ENCODE measurements at places on chromosomes 1 and 21.
A peak's percentile ranks its signal among the peaks of the same experiment; 100 is the strongest.

DNA sequence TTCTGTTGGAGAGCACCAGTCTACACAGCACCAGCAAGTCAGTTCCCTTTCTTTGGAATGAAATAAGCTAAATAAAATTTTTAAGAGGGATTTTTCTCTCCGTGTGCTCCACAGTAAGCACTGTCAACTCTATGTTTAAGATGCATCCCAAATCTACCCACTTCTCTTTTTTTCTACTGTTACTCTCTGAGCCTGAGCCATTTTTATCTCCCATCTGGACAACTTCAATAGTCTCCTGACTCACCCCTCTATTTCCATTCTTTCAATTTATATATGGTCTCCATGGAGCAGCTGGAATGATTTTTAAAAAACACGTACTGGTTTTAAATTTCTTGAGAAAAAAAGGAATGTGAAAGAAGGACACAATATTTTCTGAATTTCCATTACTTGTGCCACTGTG lies 24.7 kb upstream of the CCT8 start:
- no peak for DNase-seq

DNA sequence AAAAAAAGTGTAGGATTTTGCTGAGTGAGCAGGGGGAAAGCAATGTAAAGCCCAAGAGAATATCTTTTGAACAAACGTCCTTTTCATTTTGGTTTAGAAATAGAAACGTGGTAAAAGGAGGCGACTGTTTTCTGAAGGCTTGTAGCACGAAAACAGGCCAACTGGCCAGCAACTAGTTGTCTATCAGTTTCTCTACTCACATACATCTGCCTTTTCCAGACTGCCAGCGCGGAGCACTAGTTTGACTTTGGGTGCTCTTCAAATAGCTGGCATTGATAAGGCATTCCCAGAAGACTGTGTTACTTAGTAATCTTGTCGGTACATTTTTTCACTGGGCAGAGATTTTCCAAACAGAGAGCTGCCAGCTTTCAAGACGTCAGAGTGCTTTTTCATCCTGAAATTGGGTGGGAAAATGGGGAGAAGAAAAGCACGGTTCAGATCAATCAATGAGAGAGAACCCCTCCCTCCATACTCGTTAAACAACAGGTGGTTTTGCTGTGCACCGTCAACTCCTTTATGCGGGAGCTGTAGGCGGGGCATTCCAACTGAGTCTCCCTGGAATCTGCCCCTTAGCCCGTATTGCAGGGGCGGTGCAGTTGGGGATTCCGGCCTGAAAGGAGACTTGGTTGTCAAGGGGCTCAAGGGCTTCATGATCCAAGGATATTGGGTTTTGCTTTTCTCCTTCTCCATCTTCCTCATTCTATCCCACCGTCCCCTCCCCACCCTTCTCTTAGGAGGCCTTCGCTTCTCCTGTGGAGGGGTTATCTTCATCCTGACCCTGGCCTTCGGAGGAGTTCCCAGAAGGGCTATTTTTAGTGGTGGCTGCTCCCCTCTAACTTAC lies 884 bp upstream of the LRRC8C start:
- DNase-seq: no peak

DNA sequence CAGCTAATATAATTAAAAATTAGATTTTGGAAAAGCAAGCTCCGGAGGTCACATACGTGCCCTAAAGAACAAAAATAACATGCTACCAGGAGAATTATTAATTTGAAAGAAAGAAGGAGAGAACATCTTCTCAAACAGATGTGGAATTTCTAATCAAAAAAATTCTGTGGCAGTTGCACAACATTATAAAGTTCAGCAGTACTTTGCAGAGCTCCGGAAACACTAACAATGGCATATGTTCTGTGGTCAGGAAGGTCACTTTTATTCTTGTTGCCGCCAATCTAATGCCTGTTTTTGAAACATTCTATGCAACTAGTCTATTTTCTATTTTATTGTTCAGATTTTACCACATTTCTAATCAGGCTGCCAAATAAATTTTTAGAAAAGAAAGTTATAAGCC lies 186.8 kb downstream of the SMYD3 start:
- DNase-seq: no peak

DNA sequence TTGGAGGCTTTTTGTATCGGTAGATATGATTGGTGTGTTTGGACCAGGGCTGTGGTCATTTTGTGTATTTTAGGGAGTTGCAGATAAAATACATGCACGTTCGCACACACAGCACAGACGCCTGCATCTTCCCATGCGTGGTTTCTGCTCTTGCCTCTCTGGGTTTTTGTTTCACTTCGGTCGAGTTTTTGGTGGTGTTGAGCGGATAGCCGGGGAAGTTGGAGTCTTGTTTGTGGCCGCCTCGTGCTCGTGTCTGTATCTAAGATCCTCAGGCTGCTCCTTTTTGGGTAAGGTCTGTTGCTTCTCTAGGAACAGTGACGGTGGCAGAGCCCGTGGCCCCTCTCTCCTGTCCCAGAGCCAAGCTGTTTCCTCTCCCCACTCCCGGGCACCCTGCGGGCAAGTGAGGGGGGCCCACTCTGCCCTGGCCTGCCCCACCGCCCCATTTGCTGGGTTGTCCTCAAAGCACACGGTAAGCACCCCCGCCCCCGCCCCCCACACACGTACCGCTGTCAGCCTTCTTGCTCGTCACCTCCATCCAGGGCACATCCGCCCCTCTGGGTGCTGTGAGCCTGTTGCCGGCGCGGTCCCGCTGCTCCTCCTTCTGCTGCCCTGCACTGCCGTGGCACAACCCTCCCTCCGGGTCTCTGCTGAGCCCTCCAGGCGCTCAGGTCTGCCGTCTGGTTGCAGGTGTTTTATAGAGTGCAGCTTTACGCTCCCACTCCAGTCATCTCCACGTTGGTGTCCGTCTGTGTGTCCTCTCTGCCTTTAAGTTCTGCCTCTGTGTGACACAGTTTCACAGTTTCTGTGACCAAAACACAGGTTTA lies 51.9 kb downstream of the AGPAT3 start:
- peak; percentile 59 for DNase-seq

GRCh38 chr1:158002022-158002630 lies 8.7 kb downstream of the KIRREL1 start:
- no peak for DNase-seq

DNA sequence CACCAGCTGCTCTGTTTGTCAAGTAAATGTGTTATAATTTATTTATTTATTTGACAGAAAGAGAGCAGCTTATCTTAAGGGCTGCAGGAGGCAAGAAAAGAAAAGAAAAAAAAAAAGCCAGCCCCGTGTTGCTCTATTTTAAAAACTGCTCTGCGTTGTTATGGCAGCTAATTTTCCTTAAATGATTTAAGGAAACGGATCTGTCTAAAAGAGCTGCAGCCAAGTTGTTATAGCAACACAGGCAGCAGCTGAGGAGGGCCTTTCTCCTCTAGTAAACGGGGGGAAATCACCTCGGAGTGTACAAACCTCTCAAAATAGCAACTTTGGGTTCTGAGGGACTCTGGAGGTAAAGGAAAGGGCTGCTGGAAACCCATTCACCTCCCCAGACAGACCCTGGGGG lies 149.2 kb downstream of the BEND5 start:
- DNase-seq: no peak

DNA sequence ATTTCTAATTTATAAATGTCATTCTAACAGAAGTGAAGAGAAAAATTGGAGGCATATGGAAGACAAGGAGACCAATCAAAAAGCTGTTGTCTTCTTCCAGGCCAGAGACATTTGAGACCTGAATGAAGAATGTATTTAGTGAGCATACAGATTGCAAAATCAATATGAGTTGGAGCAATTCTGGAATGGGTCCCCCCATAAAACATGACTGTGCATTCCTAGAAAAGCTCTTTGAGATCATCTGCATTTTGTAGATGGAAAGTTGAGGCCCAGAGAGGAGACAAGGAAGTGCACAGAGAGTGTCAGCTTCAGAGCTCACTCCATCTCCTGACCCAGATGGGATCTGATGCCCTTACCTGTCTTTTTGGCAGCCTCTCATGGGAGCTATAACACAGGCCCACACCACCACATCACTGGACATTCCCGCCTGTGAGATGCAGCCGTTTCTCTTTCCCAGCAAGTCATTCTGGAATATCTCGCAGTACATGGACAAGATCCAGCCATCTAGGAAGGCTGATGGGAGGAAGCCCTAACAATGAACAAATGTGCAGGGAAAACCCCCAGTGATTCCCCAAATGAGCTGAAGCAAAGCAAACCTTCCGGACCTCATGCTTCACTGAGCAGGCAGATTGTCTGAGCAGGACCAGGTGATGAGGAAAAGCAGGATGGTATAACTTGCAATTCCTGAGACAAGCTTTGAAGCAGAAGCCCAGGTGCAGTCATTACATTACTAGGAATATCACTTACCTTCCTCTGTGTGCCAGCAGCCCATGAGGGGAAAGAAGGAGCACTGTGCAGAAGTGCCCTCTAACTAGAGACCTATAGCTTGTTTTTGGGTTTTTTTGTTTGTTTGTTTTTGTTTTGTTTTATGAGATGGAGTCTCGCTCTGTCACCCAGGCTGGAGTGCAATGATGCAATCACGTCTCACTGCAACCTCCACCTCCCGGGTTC lies 445.6 kb downstream of the PLPP3 start:
- DNase-seq: no peak

- DNase-seq: no peak
Observed at GRCh38 chr1:162702628-162703027, 70.4 kb downstream of the DDR2 start.

DNA sequence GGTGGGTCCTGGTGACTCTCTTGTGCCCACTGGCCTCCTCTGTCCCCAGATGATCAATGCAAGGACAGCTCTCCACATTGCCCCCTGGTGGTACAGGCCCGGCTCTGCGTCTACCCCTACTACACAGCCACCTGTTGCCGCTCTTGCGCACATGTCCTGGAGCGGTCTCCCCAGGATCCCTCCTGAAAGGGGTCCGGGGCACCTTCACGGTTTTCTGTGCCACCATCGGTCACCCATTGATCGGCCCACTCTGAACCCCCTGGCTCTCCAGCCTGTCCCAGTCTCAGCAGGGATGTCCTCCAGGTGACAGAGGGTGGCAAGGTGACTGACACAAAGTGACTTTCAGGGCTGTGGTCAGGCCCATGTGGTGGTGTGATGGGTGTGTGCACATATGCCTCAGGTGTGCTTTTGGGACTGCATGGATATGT lies 10.8 kb downstream of the ADAMTSL4 start:
- DNase-seq: peak; percentile 54

- peak; percentile 33 for DNase-seq
Observed at GRCh38 chr21:46097336-46098293, at the start of gene COL6A2. TSS of gene COL6A2 (plus strand) at chr21:46098112.

DNA sequence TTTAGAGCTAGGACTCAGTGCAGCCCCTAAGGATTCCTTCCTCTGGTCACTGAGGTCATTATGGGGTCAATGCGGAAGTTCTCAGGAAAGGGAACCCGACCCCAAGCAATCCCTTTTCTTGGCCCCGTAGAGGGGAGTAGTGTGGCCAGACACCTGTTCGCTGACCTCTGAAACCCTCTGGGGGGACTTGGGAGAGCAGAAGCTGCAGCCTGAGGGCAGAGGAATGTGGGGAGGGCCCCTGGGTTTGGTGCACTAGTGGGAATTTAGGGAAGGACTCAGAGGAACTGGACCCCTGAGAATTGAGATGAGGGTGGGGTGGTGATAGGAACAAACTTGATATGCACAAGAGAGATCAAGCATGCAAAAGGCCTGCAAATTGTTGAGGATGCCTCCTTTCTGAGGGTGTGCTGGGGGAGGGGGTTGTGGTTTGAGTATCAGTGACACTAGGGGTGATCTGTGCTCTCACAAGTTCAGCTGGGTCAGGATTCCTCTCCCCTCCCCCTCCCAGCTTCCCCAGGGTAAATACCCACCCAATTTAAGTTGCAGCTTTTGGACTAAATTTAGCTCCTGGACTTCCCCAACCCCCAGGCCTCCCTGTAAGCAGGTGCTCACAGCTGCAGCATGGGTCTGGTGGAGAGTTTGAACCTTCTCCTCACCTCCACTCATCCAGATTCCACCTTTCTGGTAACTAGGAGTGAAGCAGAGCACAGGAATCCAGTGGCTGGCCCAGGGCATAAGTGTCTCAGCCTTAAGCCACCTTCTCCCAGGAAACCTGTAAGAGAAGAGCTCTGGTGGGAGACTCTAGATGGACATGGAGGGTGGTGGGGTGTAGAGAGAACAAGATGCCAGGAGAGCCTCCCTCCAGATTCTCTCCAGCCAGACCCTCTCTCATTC lies 13.5 kb downstream of the ADAMTSL4 start:
- peak; percentile 50 for DNase-seq

- DNase-seq: no peak
Observed at GRCh38 chr1:41152622-41153044, 89.5 kb downstream of the SCMH1 start.

DNA sequence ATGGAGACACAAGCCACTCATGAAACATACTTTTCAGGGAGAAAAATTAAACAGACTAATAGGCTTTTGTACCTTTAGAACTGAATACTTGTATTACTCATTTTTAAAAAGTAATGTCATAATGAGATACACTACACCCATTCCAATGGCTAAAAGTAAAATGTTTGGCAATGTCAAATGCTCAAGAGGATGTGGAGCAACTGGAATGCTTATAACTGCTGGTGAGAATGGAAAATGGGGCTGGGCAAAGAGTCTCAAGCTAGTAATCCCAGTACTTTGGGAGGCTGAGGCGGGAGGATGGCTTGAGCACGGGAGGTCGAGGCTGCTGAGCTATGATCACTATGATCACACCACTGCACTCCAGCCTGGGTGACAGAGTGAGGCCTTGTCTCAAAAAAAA lies 86.3 kb downstream of the NKAIN1 start:
- DNase-seq: no peak

DNA sequence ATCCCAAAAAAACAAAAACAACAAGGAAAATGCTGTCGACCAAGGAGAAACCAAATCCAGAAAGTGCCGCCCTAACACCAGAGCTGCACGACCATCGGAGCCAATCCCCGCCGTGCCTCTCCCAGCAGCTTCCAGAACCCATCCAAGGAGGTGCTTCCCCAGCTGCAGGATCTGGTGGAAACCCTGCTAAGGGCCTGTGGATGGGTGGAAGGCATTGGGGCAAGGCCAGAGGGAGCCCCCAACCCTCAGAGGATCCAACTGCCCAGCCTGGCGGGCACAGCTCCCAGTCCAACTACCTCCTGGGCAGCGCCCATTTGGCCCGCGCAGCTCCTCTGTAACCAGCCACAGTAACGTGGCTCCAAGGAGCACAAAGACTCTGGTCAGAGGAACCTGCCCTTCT lies 81.6 kb downstream of the NPHP4 start:
- DNase-seq: no peak

GRCh38 chr1:912740-913301 lies 10.9 kb upstream of the SAMD11 start:
- DNase-seq: no peak

GRCh38 chr1:30755746-30756145 lies 1.8 kb downstream of the LAPTM5 start:
- DNase-seq: no peak

DNA sequence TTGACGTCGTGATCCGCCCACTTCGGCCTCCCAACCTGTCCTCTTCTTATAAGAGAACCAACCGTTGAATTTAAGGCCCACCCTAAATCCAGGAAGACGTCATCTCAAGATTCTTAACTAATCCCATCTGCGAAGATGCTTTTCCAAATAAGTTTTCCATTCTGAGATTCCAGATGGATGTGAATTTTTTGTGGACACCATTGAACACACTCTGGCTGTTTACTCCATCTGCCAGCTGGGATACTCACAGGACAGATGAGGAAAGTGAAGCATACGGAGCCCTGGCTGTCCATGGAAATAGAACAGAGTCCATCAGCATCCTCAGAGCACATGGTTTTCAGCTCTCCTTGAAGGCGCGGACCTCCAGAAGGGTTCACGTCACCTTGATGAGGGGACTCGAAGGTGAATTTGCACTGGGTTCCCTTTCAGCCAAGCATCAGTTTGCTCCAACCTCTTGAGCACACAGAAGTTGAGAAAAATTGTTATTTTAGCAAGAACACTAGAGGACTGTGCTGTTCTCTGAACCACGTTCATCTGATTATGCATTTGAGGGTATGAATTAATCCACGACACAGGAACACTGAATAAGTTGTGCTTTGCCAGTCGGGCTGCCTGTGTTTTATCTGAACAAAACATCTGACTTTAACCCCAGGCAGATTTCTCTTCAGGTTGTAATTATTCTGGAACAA lies 68.6 kb downstream of the KAZN start:
- no peak for DNase-seq

Data from T follicular helper cell (primary cell).